Gastrocnemius medialis (tissue), 4 donors: ENCODE measurements at places on chromosomes 12 and 14.

GRCh38 chr12:62651138-62651537 is 184.5 kb downstream of the MON2 start:
- DNase-seq: no peak

DNA sequence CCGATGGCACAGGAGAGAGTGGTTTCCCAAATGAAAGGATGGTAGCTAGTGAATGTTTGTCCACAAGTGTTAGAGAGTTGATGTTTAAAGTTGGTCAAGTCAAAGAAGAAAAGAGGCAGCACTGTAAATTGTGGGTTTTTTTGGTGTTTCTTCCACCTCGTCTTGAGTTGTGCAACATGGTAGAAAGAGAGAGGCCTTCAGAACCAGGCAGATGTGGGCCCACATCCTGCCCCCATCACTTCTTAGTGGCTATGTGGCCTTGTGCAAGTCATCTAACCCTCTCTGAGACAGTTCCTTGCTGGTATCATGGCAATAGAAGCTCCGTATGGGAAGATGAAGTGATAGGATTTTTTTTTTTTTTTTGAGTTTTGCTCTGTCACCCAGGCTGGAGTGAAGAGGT is 60.8 kb downstream of the NDUFA12 start:
- DNase-seq: no peak

DNA sequence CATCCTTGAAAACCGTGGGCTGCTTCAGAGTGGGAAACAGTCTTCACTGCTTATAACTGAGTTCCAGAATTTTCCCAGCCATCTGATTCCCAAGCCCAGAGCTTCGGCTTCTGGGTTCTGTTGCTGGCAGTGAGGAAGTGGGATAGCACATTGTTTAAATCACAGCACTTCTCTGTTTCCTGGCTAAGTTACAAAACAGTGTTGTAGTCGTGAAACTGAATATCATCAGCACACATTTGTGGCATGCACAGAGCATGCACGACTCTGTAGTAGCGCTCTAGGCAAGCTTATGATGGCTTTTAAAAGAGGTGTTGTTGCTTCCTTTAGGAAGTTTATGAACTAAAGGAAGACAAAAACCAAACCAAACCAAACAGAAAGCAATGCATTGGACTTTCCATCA is 1005.5 kb downstream of the NRXN3 start:
- DNase-seq: no peak

GRCh38 chr12:12614342-12614741 is 2.7 kb downstream of the CREBL2 start:
- no peak for DNase-seq

- DNase-seq: no peak
Observed at GRCh38 chr12:53345486-53346188, 9.5 kb upstream of the SP7 start.

GRCh38 chr14:69684461-69685217 is 73.2 kb downstream of the SUSD6 start:
- no peak for DNase-seq

DNA sequence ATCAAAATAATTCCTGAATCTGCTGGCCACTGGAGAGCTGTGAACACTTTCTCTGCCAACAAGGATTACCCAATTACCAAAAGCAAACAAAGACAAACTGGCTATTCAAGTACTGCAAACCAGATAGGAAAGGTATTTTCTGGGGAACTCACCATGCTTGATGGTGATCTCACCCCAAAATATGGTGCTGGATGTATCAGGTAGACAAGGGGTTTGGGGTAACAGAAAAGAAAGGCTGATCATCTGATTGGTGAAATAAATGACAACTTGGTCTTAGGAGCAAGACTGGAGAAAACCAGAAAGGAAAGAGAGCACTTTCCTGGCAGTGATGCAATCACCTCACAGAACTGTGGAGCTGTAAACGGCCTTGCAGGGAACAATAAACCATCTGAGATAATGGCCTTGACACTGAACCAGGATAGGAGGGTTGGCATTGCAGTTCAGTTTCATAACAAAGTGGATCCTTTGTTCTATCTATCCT is 31.0 kb upstream of the NPFF start:
- no peak for DNase-seq

DNA sequence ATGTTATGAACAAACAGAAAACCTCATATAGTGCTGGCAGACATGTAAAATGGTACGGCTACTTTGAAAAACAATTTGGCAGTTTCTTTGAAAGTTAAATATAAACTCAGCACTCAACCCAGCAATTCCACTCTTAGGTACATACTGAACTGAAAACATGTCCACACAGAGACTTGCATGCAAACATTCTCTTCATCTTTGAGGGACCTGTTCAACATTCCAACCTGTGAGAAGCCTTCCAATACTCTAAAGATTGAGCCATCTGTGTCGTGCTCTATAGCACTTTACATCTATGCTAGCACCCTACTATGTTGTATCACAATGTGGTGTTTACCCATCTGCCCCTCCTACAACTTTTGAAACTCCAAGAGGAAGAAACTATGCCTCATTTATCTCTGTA is 79.3 kb downstream of the DNAI7 start:
- no peak for DNase-seq

- no peak for DNase-seq
Observed at GRCh38 chr14:52244997-52245396, 22.5 kb upstream of the PTGDR start.

DNA sequence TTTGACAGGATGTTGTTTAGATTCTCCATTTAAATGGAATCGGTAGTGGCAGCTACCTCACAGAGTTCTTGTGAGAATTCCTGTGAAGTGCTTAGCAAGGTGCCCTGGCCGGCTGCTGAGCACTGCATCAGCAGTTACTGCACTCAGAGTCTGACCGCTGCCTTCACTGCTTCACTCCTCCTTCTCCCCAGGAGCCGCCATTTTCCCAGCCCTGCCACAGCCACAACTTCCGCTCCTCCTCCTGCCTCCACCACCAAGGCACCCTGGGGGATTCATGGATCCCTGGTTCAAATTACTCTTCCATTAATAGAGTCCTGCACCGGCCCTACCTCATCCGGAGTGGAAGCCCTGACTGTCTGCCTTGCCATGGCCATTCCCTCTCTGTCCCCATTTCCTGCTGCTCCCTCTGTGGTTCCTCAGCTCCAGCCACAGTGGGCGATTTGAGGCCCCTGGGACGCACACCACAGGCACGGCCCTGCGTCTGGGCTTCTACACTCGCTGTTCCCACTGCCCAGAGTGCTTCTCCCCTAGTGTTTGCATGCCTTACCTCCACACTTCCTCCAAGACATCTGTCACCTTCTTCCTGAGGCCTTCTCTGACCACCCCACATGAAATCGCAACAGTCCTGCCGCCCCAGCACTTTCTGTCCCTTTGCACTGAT is 210.3 kb downstream of the IPO8 start:
- DNase-seq: no peak

DNA sequence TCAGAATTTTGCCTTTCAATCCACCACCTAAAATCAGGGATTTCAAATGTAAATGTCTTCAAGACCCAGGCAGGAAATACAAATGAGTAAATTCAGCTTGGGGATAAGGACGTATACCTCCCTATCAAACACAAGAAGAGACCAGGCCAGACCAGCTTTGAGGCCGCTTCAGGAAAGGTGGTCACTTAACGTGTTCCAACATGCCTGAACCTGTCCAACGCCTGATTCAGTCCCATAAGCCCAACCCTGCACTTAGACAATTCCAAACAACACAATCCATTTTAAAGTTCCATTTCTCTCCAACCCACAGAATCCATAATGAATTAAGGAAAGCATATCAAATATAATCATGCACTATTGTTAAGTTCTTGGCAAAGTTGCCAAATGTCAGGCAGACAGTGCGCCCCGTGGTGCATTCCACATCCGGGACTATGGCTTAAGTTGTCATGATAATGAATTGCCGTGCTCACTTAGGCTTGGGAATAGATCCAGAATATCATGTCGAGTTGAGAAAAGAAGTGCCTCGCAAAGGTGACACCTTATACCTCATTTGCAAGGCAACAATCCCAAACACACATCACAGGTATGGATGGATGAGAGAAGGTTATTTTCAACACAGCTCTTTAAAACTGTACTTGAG is 35.5 kb downstream of the CCDC60 start:
- DNase-seq: no peak

GRCh38 chr12:15733136-15733535 is 56.1 kb downstream of the EPS8 start:
- no peak for DNase-seq

DNA sequence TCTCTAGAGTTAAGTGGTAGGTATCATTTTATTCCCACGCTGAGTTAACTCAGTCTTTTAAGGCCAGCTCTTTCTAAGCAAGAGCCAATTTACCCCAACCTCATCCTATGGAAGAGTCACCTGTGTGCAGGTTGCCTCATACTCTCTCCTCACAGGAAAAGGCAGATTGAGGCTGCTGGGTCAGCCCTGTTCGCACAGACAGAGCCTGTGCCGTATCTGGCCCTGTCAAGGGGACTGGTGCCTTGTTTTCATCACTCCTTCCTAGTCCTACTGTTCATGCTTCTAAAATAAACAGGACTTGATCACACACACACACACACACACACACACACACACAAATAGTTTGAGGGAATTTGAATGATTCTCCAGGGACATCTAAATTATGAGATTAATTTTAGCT is 285.0 kb downstream of the SLC6A15 start:
- DNase-seq: no peak

DNA sequence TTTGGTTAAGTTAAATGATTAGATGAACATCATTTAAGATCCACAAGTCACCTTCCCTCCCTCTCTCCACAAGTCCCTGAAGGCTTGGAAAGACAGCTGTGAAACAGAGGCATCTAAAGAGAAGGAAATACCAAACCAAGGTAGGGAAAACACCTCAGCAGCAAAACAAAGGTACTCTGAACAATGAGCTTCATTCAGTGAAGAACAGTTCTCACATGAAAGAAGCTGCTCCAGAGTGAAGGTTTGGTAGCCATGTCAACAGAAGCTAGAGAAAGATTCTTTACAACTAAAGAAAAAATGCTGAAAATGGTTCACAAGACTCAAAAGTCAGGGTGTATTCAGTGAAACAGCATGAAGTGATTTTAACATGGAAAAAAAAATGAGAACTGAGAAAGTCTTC is 69.4 kb downstream of the FGD6 start:
- DNase-seq: no peak

- no peak for DNase-seq
Observed at GRCh38 chr12:34391771-34392581, 369.7 kb downstream of the ALG10 start.

DNA sequence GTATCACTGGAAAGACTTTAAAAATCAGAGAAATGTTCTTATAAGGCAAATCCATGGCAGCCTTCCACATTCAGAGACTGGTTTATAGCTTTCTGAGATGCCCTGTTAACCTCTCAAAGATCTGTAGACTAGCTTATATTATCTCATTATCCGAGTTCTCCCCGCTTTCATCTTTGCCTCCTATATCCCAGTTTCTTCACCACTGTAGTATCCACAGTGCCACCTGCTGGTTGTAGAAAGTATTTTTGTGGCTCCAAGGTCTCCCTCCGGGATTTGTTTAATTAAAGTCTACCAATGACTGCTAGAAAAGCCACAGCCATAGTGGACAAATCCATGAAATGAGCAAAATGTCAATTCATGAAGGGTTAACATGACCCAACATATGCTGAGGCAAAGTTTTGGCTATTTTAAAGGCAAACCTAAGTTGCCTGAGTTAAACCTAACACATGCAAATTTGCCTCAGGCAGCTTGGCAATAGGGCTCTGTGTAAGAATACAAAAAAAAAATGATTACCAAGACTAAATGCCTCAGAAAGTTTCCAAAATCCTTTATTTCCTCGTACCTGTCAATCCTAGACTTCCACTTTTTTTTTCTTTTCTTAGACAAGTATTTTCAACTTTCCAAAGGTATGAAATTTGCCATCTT is 218.8 kb upstream of the BMP4 start:
- peak; percentile 15 for DNase-seq

DNA sequence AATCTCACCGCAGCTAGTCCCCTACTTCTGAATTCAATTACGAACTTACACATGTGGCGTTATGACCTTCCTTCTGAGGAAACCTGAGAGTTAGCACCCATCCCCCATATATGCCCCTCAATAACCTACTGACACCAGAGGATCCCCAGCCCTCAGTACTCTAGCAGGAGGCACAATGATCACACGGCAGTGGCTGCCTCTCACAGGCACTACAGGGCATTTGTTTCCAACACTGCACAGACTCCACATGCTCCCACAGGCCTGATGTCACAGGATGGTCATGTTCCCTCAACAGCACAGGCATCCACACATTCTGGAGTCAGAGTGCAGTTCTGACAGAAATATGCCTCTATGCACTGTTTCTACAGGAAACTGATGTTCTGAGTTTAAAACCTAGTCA is 17.4 kb downstream of the PPP1CC start:
- DNase-seq: no peak

DNA sequence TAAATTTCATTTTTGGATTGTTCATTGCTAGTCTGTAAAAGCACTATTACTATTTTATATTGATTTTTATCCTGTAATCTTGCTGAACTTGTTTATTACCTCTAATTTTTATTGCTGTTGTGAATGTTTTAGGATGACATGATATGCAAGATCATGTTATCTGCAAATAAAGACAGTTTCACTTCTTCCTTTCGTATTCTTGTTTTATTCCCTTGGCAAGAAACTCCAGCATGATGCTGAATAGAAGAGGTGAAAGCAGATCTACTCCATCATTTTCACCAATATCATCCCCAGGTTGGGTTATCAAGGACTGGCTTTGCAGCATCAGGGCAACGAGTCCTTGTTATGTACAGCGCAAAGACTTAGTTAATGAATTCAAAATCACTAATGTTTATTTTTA is 2.7 kb upstream of the CLECL1 start:
- no peak for DNase-seq

- DNase-seq: no peak
Observed at GRCh38 chr12:118330421-118331018, 42.2 kb downstream of the TAOK3 start.

DNA sequence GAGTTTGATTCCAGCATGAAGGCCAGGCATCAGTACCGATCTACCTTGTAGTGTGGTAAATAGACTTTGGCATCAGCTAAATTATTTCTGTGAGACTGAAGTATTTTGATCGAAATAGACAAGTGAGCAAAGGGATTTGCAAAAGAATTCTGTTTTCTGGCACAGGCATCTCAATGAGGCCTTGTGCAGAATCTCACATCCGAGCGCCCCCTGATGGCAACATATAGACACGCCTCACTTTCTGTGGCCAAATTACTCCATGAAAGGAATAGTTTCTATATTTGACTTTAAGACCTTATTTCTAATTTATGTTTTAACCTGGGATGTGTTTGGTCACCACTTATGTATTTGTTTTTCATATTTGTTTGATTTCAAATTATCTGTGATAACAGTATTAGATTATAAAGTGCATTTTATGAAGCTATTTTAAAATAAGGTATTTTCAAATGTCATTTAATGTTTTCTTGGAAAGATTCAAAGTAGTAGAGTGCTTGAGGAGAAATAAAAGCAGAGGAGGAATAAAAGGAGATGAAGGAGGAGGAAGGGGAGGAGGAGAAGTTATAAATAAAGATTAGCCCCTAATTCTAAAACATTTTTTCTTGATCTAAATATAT is 731.9 kb downstream of the NRXN3 start:
- no peak for DNase-seq

- no peak for DNase-seq
Observed at GRCh38 chr14:49934646-49935045, 41.8 kb downstream of the ARF6 start.
